Common myeloid progenitor, CD34-positive (primary cell): ENCODE measurements at places on chromosomes 7 and 10.

DNA sequence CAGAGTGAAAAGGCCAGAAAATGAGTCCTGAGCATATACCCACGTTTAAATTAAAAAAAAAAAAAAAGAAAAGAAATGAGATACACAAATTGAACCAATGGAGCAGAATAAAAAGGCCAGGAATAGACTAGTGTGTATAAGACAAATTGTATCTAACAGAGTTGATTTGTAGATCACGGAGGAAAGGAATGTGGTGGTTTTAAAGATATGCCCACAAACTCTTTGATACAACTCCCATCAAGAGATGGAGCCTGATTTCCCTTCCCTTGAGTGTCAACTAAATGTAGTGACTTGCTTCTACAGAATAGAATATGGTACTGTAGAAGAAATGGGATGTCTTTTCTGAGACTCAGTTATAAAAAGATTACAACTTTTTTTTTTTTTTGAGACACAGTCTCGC is 10.4 kb downstream of the SYPL1 start:
- H3K4me1 ChIP-seq, result peaks cover 50% of the 10 kb centered on the region
- H3K4me3 ChIP-seq, result no peak overlapping the region
- no peak for DNase-seq

DNA sequence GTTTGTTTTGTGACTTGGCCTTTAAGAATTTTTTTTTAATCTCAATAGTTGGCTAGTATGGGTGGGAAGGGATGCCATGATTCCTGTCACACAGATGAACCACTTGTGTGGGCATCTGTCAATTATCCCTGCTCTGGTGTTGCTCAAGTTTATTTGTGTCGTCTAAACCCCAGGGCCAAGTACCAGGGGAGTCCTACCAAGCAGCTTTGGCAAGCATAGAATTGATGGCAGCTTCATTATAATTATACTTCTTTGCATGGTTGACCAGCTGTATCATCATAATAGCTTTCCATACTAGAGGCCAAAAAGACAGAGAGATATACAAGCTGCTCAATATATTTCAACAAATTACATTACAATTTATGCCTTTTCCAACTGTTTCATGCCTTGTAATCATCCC is 30.4 kb downstream of the SUGCT start:
- no peaks in the 10 kb centered on the region for H3K4me1 ChIP-seq
- no peaks in the 10 kb centered on the region for H3K27me3 ChIP-seq
- DNase-seq, result no peak
- H3K36me3 ChIP-seq, result no peaks in the 10 kb centered on the region

DNA sequence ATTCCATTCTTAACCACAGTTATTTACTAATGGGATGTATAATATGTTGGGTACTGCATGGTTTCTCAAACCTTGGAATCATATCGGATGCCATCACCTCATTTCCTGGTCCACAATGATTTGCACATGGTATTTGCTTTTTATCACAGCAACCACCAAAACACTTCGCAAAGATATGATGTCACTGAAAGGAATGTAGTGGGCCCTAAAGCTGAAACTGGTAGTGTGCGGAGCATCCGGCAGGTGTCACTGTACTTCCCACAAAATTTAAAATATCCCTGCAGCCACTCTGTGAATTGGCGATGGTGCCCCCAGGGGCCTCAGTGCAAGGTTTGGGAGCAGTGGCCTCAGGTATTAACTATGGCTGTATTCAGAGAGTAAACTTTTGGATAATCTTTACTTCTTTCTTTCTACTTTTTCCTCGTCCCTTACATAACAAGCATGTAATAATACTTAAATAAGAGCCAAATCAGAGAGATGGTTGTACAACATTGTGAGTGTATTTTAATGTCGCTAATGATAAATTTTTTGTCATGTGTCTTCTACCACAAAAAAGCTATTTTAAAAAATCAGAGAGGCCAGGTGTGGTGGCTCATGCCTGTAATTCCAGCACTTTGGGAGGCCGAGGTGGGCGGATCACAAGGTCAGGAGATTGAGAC is 66.2 kb downstream of the FAM241B start:
- no peaks in the 10 kb centered on the region for H3K36me3 ChIP-seq
- no peaks in the 10 kb centered on the region for H3K27me3 ChIP-seq
- peak; percentile 60 for DNase-seq

GRCh38 chr10:110885932-110886674 is 14.4 kb downstream of the PDCD4 start:
- no peaks in the 10 kb centered on the region for H3K27me3 ChIP-seq
- DNase-seq, result no peak
- H3K4me1 ChIP-seq, result no peaks in the 10 kb centered on the region
- no peak overlapping the region for H3K27ac ChIP-seq

DNA sequence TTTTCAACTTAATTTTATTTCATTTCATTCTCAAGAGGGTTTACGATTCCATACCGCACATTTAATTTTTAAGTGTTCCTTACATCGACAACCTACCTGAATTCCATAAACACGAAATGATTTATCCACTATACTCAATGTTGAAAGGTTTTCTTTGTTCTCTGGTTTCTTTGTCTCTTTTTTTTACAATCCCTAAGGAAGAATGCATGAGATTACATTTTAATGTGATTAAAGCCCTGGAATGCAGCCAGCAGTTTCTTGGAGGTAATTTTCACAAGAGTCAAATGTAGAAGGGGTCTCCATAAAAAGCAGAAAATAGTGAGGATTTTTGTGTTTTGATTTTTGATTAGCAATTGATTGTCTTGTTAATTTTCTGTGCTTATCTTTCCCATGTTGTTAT is 59.2 kb upstream of the ADCY1 start:
- H3K36me3 ChIP-seq, result no peaks in the 10 kb centered on the region
- no peak for DNase-seq
- H3K27ac ChIP-seq, result no peak overlapping the region

DNA sequence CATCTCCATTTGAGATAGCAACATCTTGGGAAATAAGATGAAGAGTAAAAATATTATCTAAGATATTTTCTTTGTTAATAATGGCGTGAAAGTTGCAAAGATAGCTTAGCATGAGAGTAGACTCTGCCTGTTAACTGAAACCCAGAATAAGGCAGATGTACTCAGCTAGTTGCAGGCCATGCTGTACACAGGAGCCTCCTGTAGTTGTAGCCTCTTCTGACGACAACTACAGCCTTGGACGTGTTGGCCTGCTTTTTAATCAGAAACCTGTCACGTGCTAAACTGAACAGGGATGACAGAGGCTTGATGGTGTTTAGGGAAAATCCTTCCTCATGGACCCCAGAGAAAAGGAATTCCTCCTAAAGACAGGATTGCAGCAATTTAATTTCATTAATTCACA is 155.1 kb upstream of the TMEM229A start:
- no peak overlapping the region for H3K27ac ChIP-seq
- no peak for DNase-seq
- no peak overlapping the region for H3K4me3 ChIP-seq
- H3K27me3 ChIP-seq, result no peaks in the 10 kb centered on the region
- no peaks in the 10 kb centered on the region for H3K36me3 ChIP-seq

GRCh38 chr10:32582946-32583345 is 137.0 kb downstream of the CCDC7 start:
- no peaks in the 10 kb centered on the region for H3K36me3 ChIP-seq
- H3K27ac ChIP-seq, result no peak overlapping the region
- no peaks in the 10 kb centered on the region for H3K4me1 ChIP-seq
- no peak overlapping the region for H3K4me3 ChIP-seq
- DNase-seq, result no peak

DNA sequence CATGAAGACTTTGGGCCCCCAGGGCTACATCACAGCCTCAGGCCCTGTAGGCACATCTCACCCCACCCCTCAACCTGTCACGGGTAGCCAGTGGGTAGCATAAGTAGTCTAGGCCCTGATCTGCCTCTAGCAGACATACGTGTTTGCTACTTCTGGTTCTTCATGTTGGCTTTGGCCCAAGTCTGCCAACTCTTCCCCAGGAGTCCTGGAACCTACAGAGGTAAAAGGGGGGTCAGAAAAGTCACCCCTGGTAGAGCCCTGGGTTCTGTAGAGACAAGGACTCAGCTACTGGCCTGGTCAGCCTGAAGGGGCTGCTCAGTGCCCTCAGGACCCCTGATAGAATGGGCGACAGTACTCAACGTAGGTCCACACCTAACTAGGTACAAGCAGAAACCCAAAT is 67.5 kb upstream of the UNC5B start:
- no peak overlapping the region for H3K27ac ChIP-seq
- H3K4me3 ChIP-seq, result no peak overlapping the region
- H3K36me3 ChIP-seq, result no peaks in the 10 kb centered on the region
- no peaks in the 10 kb centered on the region for H3K27me3 ChIP-seq
- no peak for DNase-seq

DNA sequence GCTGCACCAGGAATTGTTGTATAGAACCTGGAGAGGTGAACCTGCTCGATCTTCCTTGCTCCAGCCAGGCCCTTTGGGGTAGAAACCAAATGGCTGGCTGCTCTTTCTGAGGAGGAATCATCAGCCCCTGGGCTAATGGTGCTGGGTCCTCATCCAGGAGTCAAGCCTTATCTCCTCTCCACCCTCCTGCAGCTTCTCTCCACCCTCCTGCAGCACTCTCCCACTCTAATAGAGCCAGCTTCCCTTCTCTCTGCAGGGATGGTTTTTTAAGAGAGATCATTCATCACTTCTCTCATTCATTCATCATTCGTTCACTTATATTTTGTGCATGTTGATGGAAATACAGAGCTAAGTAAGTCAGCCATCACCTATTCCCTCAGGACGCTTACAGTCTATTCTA is 103.5 kb downstream of the XPNPEP1 start:
- no peaks in the 10 kb centered on the region for H3K4me1 ChIP-seq
- H3K27me3 ChIP-seq, result no peaks in the 10 kb centered on the region
- H3K36me3 ChIP-seq, result no peaks in the 10 kb centered on the region
- no peak for DNase-seq
- H3K27ac ChIP-seq, result no peak overlapping the region

GRCh38 chr10:110910138-110910537 is 8.8 kb downstream of the BBIP1 start:
- H3K4me3 ChIP-seq, result no peak overlapping the region
- H3K27me3 ChIP-seq, result no peaks in the 10 kb centered on the region
- no peak for DNase-seq
- H3K4me1 ChIP-seq, result no peaks in the 10 kb centered on the region
- H3K27ac ChIP-seq, result no peak overlapping the region

DNA sequence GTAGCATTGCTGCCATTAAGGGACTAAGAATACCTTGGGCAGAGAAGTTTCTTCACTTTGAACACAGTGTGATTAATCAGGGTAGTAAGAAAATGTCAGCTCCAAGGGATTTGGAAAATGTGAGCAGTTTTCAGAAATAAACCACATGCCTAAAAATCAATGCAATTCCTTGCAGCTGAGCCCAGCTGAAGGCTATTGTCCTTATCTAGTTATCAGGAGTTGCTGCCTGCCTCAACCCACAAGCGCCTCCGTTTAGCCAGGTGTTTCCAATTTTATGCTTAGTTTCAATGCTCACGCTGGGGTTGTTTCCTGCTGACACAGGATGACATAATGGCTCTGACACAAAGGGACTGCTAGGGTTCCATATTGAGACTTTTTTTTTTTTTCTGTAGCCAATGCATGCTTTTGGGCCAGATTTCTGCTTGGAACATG is 132.3 kb upstream of the ANK3 start:
- no peak overlapping the region for H3K27ac ChIP-seq
- peak; percentile 27 for DNase-seq
- H3K4me1 ChIP-seq, result no peaks in the 10 kb centered on the region
- no peaks in the 10 kb centered on the region for H3K27me3 ChIP-seq
- H3K4me3 ChIP-seq, result no peak overlapping the region

GRCh38 chr7:146652176-146652575 is 535.6 kb downstream of the CNTNAP2 start:
- H3K4me3 ChIP-seq, result no peak overlapping the region
- H3K36me3 ChIP-seq, result no peaks in the 10 kb centered on the region

- H3K36me3 ChIP-seq, result no peaks in the 10 kb centered on the region
- no peak overlapping the region for H3K27ac ChIP-seq
- DNase-seq, result no peak
- H3K4me3 ChIP-seq, result no peak overlapping the region
These were observed 706 bp downstream of the TBATA start for GRCh38 chr10:70784471-70784870.
